ENCODE measurements at places on chromosomes 7 and 10. TPM values are rescaled to one million over a fixed set of nuclear protein-coding genes. Genes with fewer than 3 reads are reported as not detected.

EIF5AL1 gene
- polyA plus RNA-seq: 1.0 TPM

GPR141 gene
- polyA plus RNA-seq: 0.35 TPM

PHKG1 gene
- polyA plus RNA-seq: 1.1 TPM

AASS gene
- polyA plus RNA-seq: 6.0 TPM

TUBB8 gene
- 0.02 TPM for polyA plus RNA-seq

CPA4 gene
- polyA plus RNA-seq: 8.4 TPM

PAPOLB gene
- polyA plus RNA-seq: not detected

PRR15 gene
- polyA plus RNA-seq: 1.5 TPM

MEPCE gene
- polyA plus RNA-seq: 21.8 TPM

HOXA1 gene
- 2.1 TPM for polyA plus RNA-seq

PRKAR1B gene
- 10.9 TPM for polyA plus RNA-seq

NKX1-2 gene
- 0.33 TPM for polyA plus RNA-seq

MICU1 gene
- polyA plus RNA-seq: 18.1 TPM

UPK3BL1 gene
- 366 TPM for polyA plus RNA-seq
